ENCODE measurements at places on chromosomes 12 and 14. TPM values are rescaled to one million over a fixed set of nuclear protein-coding genes. Genes with fewer than 3 reads are reported as not detected.

The PRIMA1 gene
- total RNA-seq, result 0.09 TPM

GRCh38 chr14:24801024-24801423 lies 167.0 kb upstream of the GZMB start:
- H3K27ac ChIP-seq, result no peak overlapping the region
- H3K4me1 ChIP-seq, result no peaks in the 10 kb centered on the region
- no peaks in the 10 kb centered on the region for H3K36me3 ChIP-seq
- no peak overlapping the region for H3K4me3 ChIP-seq
- no peaks in the 10 kb centered on the region for H3K27me3 ChIP-seq

The OR11H12 gene
- not detected for total RNA-seq

- H3K27me3 ChIP-seq, result no peaks in the 10 kb centered on the region
- no peak for DNase-seq
- no peak overlapping the region for H3K4me3 ChIP-seq
- H3K36me3 ChIP-seq, result no peaks in the 10 kb centered on the region
- H3K4me1 ChIP-seq, result no peaks in the 10 kb centered on the region
- H3K27ac ChIP-seq, result no peak overlapping the region
These were observed 101.4 kb downstream of the ADGRD1 start for GRCh38 chr12:131055093-131055465.

The KRT86 gene
- not detected for total RNA-seq

The IRAK3 gene
- total RNA-seq, result 5.2 TPM

DNA sequence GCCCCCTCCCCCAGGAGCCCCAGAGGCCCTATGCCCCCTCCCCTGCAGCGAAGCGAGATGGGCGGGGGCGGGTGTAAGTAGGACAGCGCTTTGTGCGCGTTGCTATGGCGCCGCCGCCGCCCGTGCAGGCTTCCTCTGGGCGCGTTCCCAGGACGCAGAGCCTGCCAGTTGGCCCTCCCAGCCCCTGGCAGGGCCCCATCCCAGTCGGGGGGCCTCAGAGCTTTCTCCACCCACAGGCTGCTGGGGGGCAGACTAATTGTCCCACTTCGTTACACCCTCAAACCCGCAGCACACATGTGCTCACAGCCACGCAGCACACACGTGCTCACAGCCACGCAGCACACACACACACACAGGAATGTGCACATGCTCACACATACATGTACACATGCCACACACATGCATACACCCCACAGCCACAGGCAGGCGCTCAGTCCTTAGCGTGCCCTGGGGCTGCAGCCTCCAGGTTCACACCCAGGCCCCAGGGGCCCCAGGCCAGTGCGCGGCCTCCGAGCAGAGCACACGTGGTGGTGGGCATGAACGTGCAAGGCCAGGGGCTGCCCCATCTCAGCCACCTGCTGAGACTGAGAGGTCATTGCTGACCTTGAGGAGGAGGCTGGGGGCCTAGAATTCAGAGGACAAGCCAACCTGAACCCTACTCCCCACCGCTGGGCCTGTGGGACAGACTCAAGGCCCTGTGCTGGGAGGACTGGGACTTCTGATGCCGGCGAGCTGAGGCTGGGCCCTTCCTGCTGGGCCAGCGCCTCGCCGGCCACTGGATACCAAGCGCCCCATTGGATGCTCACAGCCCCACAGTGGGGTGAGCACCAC lies 15.6 kb downstream of the TRMT61A start:
- no peak overlapping the region for H3K27ac ChIP-seq
- no peak overlapping the region for H3K4me3 ChIP-seq
- DNase-seq, result no peak
- H3K36me3 ChIP-seq, result no peaks in the 10 kb centered on the region
- H3K27me3 ChIP-seq, result no peaks in the 10 kb centered on the region

DNA sequence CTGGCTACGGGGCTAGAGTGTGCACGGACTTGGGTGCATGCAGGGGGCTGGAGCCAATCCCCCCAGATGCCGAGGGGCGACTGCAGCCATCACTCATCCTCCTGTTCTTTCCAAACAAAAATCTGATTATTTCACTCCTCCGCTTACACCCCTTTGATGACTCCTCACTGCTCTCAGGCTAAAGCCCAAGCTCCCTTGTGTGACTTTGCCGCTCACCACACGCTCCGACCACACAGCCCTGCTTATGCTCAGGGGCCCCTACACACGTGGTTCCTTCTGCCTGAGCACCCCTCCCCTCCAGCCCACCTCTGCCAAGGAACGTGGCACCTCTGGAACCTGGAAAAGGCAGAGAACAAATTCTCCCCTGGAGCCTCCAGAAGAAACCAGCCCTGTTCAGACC lies 13.7 kb downstream of the CHFR start:
- H3K36me3 ChIP-seq, result peaks cover 61% of the 10 kb centered on the region
- no peak overlapping the region for H3K27ac ChIP-seq
- no peaks in the 10 kb centered on the region for H3K4me1 ChIP-seq
